Activated naive CD4-positive, alpha-beta T cell treated with anti-CD3 and anti-CD28 coated beads, Interleukin-2, amount 50 U/mL, for 72 hours (primary cell): ENCODE measurements at places on chromosomes 1 and 21. TPM values are rescaled to one million over a fixed set of nuclear protein-coding genes. Genes with fewer than 3 reads are reported as not detected.
A peak's percentile ranks its signal among the peaks of the same experiment; 100 is the strongest.

DNA sequence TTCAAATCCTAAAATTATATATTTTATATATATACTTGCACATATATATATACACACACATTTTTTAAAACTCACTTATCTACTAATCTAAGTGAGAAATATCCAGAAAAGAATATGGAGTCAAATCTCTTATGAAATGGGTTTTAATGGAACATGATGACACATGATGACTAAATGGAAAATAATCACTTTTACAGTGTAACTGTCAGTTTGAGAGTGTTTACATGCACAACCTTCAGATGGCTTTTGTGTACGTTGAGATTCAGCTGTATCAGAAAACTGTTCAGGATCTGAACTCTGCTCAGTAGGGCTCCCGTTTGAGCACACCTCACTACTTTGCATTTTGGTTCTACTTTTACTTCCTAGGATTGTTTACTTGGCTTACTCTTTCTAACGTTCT lies 189.8 kb downstream of the DNAH14 start:
- DNase-seq = no peak

DNA sequence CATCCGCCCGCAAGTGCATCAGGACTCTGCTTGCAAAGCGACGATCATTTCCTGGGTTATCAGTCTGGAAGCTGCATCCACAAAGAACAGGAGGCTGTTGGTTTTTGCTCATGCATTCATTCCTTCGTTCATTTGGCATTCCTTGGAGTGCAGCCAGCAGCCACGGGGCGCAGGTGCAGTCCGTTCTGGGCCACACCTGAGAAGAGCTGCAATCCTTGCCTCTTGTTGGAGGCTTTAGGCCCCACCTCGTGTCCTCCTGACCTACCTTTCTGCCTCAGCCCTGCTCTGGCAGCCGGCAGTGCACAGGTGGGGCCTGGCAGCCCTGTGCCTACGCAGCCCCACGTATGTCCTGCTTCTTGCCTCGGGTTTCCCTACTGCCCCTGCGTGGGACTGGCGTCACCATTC lies 19.6 kb upstream of the C2CD2 start:
- DNase-seq = peak; percentile 34

LENEP gene
- 0.66 TPM for total RNA-seq

DNA sequence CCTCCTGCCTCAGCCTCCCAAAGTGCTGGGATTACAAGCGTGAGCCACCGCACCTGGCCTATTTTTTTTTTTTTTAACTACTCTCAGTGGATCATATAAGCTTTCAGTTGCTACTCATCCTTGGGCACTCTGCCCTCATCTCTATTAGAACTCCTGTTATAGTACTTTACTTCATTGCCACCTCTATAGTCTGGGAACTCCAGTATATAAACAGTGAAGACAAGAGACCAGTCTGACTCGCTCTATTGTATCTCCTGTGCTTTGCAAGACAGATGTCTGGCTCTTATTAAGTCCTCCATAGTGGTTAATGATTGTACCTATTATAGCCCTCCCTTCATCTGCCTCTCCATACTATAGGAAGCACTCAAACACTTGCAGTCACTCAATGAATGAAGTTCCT lies 15.1 kb downstream of the KHDRBS1 start:
- DNase-seq = no peak

GRCh38 chr1:214862421-214862820 lies 220.1 kb upstream of the KCNK2 start:
- no peak for DNase-seq

GRCh38 chr1:36166938-36167905 lies 11.3 kb downstream of the MAP7D1 start:
- no peak for DNase-seq

- DNase-seq = no peak
Observed at GRCh38 chr1:179385510-179385909, 19.7 kb downstream of the AXDND1 start.

PCP4 gene
- not detected for total RNA-seq

SOAT1 gene
- total RNA-seq = 33.2 TPM

DNA sequence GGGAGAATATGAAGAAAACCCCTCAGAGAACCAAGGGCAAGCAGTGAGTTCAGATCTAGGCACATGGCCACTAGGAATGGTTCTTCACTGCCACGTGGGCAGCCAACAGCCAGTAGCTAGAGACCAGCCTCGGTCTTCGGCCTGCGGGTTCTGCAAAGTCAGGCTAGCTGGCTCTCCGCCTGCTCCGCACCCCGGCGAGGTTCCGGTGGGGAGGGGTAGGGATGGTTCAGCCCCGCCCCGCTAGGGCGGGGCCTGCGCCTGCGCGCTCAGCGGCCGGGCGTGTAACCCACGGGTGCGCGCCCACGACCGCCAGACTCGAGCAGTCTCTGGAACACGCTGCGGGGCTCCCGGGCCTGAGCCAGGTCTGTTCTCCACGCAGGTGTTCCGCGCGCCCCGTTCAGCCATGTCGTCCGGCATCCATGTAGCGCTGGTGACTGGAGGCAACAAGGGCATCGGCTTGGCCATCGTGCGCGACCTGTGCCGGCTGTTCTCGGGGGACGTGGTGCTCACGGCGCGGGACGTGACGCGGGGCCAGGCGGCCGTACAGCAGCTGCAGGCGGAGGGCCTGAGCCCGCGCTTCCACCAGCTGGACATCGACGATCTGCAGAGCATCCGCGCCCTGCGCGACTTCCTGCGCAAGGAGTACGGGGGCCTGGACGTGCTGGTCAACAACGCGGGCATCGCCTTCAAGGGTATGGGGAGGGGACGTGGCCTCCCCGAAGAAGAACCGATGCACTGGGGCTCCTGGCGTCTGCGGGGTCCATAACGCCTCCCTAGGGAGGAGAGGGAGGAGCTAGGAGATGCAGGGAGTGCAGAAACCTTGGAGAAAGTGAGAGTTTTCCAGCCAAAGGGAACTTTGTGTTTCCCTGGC lies at the start of gene CBR1:
TSS of gene CBR1 (plus strand) at position 312 of the 871 bp plus-strand sequence. CDS start at position 404, 92 bp downstream.
- peak; percentile 85 for DNase-seq

GRCh38 chr1:83799594-83799993 lies 199.3 kb downstream of the TTLL7 start:
- no peak for DNase-seq

DNA sequence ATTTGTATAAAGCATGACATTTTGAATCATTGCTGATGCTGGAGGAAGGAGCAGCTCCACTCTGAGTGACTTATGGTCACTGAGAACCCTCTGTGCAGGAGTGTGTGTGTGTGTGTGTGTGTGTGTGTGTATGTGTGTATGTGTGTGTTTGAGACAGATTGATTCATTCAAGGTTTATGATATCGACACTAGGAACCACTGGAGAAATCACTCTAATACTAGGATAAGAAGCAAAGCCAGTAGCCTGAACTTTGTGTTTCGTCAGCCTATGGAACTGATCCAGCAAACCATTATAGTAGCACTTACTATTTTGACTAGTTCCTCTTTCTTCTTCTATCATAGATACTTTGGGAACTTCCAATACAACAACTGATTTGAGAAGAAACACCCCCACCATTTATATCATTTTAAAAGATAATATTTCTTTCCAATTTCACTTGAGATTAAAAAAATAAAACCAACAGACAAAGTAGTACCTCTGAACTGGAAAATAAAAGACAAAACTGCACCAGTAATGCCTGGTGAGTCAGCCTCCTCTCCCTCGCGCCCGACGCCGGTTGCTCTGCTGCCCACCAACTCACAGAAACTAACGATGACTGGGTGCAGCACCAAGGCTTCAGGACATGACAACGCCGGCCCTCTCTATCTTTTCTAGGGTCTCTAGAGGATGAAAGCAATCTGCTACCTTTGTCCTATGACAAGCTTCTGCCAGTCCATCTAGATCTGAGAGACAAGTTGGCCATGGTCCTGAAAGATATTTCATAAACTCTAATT lies 20.9 kb downstream of the SLAMF1 start:
- peak; percentile 74 for DNase-seq

DNA sequence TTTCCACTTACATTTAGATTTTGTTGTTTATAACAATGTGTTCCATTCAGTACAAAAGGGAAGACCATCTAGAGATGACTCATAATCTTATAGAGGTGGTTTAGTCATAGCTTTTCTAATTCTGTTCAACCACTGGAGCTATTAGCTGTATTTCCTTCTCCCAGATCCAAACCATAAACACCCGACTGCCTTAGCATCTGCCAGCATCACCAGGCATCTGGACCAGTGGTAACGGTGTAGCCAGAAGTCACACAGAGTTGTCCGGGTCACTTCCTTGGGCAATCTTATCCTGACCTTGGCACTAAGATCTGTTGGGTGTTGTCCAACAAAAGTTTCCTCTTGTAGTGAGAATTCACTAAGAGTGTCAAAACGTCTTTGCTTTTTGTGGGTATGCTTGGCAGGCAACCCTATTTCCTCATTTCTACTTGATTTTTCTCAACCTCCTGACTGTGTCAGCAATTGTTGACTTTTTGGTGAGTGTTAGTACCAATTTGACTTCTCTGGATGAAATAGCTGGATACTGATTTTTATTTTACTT lies 372.1 kb upstream of the B3GALT2 start:
- DNase-seq = no peak
